AML-193 (cell line): ENCODE measurements at places on chromosomes 7 and 10.

- no peak for DNase-seq
Measured at GRCh38 chr7:13153266-13153665, 465.8 kb downstream of the ARL4A start.

DNA sequence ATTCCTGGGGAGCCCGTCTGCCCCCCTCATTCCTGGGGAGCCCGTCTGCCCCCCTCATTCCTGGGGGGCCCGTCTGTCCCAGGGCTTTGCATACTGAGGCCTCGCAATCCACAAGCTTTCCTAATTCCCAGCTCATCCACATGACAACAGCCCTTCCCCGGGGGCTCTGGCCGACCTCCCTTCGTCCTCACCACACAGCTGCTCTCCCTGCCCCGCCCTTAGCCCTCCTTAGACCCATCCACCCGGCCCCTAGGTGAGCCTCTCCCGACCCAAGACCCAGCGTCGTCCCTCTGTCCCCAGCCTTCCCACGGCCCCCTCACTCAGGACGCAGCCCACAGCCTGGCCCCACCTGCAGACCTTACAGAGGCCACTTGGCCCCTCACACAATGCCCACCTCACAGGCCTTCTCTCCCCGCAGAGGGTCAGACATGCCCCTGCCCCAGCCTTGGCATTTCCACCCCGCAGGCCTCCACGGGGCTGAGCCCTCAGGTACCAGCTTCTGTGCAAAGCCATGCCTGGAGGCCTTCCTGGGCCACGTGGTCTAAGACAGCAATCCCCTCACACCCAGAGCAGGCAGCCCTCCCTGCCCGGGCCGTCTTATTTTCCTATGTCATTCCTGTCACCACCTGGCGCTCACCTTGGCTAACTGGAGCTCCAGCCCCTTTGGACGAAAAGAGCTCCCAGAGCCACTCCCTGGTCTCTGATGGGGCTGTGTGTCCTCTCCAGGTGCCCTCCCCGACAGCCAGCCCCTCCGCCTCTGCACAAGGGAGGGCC lies 3.5 kb upstream of the FAM20C start:
- no peak for DNase-seq

DNA sequence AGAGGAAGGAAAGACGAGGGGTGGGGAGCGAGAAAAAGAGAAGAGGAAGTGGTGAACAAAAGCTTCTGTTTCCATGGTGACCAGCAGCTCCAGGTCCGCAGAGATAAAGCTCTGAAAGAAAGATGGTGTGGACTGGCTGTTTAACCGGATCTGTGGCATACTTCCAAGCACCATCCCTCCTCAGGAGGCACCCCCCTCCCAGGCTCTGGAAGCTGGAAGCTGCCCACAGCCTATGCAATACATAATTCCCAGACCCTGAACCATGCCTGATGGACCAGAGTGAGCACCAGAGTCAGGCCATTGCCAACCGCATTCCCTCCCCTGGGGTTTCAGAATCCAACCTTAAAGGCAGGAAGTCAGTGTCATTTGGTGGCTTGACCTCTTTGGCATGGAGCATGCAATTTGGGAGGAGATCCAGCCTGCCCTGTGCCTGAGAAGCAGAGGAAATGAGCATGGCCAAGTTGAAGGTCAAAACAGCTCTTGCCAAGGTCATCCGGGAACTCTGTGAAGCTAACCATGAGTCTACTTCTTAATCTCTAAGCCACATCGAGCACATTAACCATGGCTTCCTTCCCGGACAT lies 22.2 kb upstream of the CPXM2 start:
- DNase-seq, result no peak

DNA sequence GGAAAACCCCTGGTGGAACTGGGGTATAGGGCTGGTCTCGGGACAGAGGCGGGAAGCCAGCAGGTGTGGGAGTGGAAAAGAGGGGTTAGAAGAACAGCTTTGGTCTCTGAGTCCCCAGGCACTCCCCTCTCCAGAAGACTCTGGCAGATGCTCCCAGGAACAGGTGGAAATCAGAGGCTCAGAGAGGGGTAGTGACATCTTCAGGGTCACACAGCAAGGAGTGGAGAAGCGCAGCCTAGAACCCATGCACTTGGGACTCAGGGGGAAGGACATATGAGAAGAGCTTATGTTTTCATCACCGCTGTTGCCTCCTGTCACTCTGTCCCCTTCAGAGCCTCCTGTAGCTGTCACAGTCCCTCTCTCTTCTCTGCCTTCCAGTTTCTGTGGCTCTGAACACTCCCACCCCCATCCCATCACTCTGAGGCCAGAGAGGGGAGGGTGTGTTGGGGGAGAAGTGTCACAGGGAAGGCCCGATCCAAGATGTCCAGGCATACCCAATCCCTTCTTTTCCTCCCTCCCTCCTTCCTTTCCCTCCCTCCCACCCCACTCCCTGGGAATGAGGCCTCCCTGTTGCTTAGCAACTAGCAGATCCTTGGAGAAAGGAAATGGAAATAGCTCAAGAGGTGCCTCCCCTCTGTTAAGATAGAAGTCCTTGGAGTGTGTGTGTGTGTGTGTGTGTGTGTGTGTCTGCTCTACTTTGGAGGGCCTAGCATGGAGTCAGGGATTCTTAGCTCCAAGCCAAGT lies 32.0 kb downstream of the SRRM3 start:
- no peak for DNase-seq

DNA sequence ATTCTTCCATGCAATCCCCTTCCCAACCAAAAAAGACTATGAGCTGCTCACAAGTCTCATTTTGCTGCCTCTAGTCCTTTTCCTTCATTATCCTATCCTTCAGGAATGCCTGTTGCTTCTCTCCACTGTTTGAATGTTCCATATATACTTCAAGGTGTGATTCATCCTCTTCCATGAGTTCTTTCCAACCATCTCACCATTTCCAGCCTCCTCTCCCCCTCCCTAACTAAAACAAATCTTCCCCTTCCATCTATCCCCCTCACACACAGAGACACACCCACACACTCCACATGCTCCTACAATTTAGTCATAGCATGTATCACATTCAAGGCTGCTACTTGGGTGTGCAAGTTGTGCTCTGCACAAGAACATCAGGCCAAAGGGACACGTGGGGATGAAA lies 254.3 kb downstream of the DYNC1I1 start:
- no peak for DNase-seq

GRCh38 chr10:47311193-47311931 lies 10.9 kb upstream of the GDF2 start:
- no peak for DNase-seq

DNA sequence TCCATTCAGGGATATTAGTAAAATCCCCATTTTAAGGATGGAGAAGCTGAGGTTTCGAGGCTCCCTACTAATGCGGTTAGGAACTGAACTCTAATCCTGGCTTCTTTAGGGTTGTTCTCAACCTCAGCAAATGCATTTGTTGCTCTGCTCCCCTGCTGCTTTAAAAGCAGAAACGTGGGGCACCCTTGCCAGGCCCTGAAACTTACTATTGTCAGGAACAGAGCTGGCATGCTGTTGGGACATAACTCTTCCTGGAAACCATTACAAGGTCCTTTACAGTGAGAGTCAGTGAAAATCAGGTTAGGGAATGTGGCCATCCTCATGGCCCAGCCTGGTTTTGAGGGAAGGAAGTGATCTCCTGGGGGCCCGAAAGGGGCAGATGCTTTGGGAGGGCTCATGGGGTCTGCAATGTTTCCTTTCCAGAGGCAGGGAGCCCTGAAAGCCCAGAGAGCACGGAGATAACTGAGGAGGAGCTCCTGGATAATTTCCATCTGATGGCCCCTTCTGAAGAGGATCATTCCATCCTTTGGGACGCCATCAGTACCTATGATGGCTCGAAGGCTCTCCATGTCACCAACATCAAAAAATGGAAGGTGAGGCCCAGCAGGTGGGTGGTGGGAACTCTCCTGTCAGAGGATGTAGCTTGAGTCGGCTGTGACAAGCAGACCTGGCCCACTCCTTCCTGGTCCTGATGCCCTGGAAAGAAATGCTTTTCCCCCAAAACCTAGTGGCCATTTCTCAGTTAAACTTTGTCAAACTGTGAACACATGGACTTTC lies 2.0 kb downstream of the IGFBP1 start:
- no peak for DNase-seq

- DNase-seq, result no peak
Measured at GRCh38 chr7:84302949-84303348, 108.4 kb upstream of the SEMA3A start.

- DNase-seq, result peak; percentile 68
Measured at GRCh38 chr7:43584195-43584586, 1.3 kb downstream of the STK17A start.

GRCh38 chr10:35422228-35422627 lies 85.9 kb downstream of the CCNY start:
- no peak for DNase-seq

DNA sequence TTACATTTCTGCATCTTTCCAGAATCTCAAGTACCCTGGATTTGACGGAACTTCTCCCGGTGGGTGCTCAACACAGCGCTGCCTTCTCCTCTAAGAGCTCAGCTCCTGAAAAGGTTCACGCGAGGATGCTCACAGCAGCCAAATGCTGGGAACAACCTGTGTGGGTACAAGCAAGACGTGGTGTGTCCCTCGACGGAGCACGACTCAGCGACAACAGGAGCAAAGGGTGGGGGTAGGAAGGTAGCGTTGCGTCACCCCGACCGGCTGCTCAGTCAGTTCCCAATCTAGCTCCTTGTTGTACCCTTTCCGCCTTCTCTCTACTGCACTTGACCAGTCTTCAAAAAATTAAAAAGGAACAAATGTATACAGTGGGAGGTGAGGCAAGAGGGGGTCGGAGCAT lies 117.3 kb downstream of the PTPRN2 start:
- no peak for DNase-seq

DNA sequence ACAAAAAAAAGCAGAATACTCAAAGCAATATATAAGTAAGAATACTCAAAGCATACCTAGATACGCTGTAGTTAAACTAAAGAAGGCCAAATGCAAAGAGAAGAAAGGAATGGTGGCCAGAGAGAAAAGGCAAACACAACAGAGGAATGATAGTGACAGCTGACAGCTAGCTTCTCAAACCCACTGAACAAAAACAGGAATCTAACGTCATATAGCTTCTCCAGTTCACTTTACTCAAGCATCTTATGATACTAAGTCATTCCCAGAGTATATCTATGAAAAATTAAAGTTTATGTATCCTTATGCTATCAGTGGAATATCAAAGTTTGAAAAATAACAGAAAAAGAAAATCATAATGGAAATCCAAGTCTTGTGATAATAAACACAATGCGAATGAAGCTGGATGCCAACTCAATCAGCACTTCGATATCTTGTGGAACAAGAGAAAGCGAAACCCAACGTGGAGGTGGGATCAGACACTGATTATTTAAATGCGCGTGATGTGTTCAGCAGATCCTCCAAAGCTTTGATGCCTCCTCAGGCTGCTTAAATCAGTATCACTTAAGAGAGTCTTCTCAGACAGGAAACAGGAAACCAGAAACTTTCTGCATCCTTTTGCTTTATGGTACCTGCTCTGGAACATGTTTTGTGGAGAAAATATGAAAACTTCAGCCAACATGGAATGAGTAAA lies 102.8 kb downstream of the PIP4K2A start:
- DNase-seq, result no peak

- no peak for DNase-seq
Measured at GRCh38 chr10:34664706-34665105, 150.4 kb downstream of the PARD3 start.

- DNase-seq, result no peak
Measured at GRCh38 chr10:31867646-31868045, 61.0 kb downstream of the ARHGAP12 start.

DNA sequence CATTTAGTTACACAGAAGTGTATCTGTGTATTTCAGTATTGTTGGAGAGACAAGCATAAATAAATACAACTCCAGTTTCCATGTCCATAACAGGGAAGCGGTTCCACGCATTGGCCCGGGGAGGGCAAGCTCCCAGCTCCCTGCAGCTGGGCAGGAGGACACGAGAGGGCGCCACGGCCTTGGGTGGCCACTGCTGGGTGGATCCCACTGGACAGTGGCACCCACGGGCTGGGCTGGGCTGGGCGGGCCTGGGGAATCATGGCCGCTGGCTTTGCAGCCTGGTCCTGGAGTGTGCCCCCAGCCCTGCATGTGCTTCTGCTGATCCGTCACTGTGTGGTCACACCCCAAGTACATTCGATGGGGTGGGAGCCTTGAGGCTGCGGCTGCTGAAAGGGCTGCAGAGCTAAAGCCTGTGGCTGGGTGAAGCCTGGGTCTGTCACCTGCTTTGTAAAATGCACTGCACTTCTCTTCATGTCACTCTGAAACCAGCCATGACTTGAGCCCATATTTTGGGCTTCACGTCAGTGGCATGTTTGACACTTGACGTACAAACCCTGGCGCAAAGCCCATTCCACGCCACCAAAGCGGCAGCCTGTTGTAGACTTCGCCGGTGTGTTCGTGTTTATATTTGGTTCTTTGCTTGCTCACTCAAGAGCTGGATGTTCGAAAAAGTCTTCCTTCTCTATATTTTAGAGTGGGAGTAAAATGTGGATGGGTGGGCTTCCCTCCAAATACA lies 27.5 kb downstream of the LRRC27 start:
- DNase-seq, result no peak

GRCh38 chr10:132619927-132620326 lies 82.3 kb downstream of the INPP5A start:
- DNase-seq, result no peak

DNA sequence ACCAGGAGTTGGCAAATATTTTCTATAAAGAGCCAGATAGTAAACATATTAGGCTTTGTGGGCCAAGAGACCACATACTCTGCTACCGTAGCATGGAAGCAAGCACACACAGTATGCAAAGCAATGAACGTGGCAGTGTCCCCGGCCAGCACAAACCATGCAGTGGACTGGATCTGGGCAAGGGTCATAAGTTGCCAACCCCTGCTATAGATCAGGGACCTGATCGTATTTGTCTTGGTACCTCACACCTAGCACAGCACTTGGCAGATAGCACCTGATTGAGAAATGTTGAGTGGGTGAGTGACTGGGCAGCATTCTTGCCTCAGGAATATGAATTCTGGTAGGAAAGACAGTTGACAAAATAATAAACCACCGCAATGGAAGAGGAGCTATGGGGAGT lies 331.9 kb downstream of the FGFR2 start:
- no peak for DNase-seq

GRCh38 chr7:51289623-51290303 lies 26.8 kb downstream of the COBL start:
- DNase-seq, result no peak

DNA sequence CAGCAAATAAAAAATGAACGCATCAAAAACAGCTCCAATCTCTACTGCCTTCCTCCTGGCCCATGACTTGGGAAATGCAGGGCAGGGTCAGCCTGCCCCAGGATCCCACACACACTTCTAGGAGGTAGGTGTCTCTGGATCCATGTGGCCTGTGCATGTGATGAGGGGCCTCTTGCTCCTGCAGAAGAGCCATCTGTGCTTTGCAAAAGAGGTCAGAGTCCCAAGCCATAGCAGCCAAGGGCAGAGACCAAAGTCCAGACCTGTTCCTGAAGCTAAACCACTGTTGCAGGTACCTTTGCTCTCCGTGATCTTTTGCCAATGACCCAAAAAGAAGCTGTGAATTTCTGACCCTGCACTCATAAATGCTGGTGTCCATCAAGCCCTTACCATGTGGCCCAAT lies 57.1 kb downstream of the KCNMA1 start:
- no peak for DNase-seq

- DNase-seq, result no peak
Measured at GRCh38 chr7:105402221-105403095, 13.7 kb upstream of the SRPK2 start.

GRCh38 chr7:53656881-53657280 lies 621.4 kb downstream of the POM121L12 start:
- no peak for DNase-seq

GRCh38 chr10:91137822-91138221 lies 82.6 kb upstream of the PCGF5 start:
- DNase-seq, result no peak
